ENCODE measurements at places on chromosomes 5 and 9.

- no peak for DNase-seq
Observed at GRCh38 chr5:58056546-58056945, 403.3 kb downstream of the PLK2 start.

DNA sequence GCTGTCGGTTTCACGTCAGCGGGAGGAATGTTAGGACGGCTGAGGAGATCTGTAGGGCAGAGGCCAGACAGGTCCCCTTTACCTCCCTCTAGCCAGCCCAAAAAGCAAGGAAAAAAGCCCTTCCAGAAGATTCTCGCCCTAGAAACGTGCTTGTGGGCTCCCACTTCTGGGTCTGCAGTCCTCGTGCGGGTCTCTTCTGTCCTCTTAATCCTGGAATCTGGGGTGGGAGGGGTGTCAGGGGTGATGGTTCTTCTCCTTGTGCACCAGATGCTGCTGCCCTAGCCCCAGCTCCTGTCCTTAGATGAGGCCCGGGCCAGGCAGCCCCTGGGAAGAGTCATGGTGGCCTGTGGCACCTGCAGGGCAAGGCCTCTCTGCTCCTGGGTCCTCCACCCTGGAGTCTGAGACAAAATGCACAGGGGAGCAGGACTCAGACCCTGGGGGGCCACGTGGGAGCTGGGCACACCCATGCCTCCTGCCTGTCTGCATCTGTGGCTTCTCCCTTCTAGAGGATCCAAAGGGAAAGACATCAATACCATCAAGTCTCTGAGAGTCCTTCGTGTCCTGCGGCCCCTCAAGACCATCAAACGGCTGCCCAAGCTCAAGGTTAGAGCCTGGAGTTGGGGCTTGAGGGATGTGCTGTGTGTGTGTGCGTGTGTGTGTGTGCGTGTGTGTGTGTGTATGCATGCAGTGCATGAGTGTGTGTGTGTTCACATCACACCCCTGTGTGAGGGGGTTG is 174.2 kb downstream of the CACNA1B start:
- no peak for DNase-seq

DNA sequence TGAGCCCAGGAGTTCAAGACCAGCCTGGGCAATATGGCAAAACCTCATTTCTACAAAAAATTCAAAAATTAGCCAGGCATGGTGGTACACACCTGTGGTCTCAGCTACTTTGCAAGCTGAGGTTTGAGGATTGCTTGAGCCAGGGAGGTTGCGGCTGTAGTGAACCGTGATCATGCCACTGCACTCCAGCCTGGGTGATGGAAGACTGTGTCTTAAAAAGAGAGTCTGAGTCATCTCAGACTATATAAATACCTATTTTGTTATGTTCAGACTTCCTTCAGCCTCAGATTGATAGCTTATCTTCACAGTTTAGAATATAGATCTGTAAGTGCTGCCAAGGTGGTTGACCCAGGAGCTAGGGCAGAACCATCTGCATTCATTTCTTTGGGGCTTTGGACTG is 1.6 kb upstream of the PAIP2 start:
- DNase-seq = no peak

- DNase-seq = no peak
Observed at GRCh38 chr5:142048272-142048671, 35.4 kb upstream of the GNPDA1 start.

- no peak for DNase-seq
Observed at GRCh38 chr5:157740229-157740610, 3.3 kb upstream of the LSM11 start.

- no peak for DNase-seq
Observed at GRCh38 chr5:111432883-111433536, 79.3 kb downstream of the STARD4 start.

- DNase-seq = no peak
Observed at GRCh38 chr9:127915325-127915752, 1.5 kb downstream of the ST6GALNAC4 start.

GRCh38 chr5:149210968-149211490 is 60.6 kb upstream of the AFAP1L1 start:
- DNase-seq = no peak

GRCh38 chr5:75668445-75668844 is 48.8 kb downstream of the POC5 start:
- DNase-seq = no peak

GRCh38 chr5:82259172-82259800 is 18.9 kb downstream of the RPS23 start:
- DNase-seq = no peak

DNA sequence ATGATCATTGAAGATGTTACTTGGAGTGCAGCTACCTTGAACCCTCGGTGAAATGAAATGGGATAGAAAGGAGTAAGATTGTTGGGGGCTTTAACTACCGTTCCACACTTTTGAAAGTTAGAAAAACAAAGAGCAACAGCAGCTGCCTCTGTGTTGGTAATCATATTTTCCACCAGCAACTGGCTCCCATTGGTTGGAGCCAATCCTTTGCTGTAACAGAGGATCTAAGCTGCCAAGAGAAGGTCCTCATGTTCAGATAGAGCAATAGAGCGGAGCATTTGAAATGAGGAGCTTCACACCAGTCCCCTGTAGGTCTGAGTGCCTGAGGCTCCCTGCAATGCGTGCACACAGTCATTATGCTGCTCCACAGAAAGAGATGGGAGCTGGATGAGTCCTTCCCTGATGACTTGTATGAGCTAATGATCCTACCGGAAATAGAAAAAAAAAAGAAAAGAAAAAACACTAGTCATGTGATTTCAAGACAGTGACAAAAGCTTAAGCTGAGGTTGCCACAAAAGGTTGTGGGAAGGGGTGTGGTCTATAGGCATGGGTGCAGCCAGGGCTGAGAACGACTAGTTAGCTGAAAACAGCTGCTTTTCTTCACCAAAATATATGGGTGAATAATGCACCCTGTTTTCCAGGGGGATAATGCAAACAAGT is 300.7 kb downstream of the MLLT3 start:
- DNase-seq = no peak

- DNase-seq = no peak
Observed at GRCh38 chr9:127545196-127546124, 66.6 kb upstream of the STXBP1 start.

DNA sequence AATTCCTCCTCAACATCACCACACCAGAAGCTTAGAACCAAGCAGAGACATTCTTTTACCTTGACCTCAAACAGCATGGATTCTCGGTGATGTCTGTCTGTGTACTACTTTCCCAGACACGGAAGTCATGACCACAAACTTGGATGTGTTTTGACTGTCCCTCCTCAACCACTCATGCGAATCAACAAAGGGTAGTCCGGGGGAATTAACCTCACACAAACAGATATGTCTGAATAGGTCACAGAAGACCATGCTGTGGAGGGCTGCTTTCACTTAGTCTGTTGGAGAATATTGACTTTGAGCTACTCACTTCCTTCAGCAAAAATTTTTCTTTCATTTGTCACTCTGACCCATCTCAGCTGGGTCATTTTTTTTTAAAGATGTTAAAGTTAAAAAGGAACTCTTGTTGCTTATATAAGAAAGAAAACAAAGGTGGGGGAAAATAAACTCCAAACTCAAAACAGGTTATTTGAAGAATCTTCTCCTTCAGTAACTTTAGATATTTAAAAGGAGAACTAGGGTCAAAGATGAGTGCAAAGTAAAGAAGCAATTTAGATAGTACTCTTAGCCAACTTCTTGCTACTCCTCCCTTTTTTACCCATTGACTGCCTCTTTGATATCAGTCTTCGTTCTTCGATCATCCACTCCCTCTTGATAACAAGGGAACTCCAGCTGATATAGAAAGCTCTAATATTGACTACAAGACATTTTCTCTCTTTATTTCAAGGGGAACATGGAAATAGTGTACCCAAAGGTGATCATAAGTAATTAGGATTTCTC is 343.4 kb upstream of the CDH6 start:
- DNase-seq = no peak

GRCh38 chr5:37212096-37212495 is 37.1 kb downstream of the CPLANE1 start:
- DNase-seq = no peak

- no peak for DNase-seq
Observed at GRCh38 chr5:152864991-152865390, 459.9 kb upstream of the NMUR2 start.

DNA sequence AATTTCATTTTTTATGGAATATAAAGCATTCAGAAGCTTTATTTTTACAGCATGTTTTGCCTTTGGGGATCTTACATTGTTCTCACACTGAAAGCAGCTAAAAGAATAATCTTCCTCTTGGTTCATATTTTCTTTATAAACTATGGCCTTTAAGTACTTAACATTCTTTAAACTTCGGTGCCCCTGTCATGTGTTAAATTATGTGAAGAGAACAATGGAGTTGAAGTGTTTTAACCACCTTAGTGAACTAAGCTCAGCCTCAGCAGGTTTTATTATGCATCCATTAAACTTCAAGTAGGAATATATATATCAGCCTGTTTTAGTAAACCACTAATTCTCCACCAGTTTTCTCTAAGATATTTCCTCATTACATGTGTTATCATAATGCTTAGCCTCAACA is 371.4 kb upstream of the CDH18 start:
- no peak for DNase-seq

DNA sequence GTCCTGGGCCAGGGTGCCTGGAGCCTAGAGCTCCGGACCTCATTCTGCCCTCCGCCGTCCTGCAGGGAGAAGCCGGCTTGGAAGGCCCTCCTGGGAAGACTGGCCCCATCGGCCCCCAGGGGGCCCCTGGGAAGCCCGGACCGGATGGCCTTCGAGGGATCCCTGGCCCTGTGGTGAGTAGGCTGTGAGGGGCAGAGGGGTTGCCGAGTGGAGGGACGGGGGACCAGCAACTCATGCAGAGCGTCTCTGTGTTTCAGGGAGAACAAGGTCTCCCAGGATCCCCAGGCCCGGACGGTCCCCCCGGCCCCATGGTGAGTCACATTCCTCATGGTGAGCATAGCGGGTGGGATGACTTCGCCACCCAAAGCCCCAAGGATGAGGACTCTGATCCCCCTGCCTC is 62.0 kb upstream of the FCN2 start:
- DNase-seq = no peak

DNA sequence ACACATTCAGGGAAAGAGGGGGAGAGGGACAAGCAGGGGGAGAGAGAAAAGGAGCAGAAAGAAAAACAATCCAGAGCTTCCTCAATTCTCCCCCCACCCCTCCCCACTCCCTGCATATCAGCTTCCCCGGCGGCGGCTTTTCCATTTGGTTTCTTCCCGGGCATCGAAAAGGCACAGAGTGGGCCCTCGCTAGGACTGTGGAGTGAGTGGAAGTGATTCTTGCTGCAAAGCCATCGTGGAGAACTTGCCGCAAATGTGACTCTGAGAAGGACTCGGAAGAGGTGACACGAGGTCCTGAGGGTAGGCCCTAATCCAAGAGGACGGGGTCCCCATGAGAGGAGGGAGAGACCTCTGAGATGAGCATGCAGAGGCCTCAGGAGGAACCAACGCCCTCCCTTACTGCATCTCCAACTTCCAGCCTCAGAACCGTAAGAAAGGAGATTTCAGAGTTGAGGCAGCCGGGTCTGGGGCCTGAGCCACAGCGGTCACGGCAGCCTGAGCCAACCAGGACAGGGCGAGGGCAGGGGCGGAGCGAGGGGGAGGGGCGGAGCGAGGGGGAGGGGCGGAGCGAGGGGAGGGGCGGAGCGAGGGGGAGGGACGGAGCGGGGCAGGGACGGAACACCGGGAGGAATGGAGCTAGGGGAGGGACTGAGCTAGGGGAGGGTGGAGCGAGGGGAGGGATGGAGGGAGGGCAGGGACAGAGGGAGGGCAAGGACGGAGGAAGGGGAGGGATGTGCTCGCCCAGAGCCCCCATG is 21.2 kb upstream of the SARDH start:
- no peak for DNase-seq

- DNase-seq = no peak
Observed at GRCh38 chr5:69078921-69079540, 14.8 kb upstream of the SLC30A5 start.

GRCh38 chr9:96117398-96118080 is 184.4 kb downstream of the HSD17B3 start:
- no peak for DNase-seq

DNA sequence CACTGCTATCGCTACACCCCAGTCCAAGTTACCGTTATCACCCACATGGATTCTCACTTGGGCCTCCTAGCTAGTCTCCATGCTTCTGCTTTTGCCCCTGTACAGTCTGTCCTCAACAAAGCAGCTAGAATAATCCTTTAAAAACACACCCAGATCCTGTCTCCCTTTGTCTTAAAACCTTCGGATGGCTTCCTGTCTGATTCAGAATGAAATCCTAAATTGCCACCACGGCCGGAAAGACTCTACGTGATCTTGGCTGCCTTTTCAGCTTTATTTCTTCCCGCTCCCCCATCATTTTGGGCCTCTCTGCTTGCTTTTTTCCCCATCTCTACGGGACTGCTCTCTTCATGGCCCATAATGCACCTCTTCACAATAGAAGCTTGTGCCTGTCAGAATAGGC is 33.4 kb downstream of the GDNF start:
- no peak for DNase-seq

DNA sequence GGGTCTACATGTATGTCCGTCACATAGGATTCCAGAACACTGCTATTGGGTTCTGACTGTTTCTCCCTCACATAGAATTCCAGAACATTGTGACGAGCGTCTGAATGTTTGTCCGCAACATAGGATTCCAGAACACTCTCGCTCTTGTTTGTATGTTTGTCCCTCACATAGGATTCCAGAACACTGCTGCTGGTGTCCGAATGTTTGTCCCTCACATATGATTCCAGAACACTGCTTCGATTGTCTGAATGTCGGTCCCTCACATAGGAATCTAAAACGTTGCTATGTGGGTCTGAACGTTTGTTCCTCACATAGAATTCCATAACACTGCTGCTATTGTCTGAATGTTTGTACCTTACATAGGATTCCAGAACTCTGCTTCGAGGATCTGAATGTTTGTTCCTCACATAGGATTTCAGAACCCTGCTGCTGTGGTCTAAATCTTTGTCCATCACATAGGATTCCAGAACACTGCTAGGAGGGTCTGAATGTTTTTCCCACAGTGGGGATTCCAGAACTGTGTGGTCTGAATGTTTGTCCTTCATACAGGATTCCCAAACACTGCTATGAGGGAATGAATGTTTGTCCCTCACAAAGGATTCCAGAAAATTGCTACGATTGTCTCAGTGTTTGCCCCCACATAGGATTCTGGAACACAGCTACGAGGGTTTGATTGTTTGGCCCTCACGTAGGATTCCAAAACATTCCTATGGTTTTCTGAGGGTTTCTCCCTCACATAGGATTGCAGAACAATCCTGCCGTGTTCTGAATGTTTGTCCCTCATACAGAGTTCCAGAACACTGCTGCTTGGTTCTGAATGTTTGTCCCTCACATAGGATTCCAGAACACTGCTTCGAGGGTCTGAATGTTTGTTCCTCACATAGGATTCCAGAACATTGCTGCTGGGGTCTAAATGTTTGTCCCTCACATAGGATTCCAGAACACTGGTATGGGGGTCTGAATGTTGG is 220.5 kb downstream of the FOXD4L6 start:
- no peak for DNase-seq
